AG09309 (cell line): ENCODE measurements at places on chromosomes 3 and 15.

DNA sequence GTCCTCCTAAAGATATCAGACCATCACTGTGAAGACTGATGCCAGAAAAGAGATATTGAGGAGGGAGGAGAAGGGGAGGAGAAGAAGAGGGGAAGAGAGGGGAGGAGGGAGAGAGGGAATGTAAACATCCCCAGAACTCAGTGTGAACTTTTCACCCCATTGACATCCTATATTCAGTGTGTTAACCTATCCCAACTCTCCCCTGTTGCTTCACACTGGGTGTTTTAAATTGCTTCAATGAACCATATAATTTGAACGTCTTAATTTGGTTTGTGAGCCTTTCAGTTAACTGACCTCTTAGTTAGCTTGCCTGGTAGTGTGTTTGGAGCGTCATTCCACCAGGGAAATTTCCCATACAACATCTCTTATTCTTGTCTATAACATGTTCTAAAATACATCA, 29.8 kb upstream of the PTPRG start:
- DNase-seq, result no peak

DNA sequence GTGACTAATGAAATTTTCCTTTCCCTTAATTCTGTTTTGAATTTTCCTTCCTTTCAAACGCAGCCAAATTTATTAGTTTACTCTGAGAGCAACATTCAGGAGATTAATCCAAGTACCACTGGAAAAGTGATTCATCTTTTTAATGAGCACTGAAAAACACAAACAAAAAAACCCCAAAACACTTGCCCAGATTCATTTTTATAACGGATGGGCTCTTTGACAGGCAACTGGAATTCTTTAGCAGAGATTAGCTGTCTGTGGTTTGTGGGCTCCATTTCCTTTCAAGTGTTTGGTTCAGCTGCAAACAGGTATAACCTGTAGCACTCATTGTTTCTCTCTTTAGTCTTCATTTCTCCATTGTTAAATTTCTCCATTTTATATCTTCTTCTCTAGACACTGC, 3.1 kb upstream of the POLR2M start:
- DNase-seq, result no peak

DNA sequence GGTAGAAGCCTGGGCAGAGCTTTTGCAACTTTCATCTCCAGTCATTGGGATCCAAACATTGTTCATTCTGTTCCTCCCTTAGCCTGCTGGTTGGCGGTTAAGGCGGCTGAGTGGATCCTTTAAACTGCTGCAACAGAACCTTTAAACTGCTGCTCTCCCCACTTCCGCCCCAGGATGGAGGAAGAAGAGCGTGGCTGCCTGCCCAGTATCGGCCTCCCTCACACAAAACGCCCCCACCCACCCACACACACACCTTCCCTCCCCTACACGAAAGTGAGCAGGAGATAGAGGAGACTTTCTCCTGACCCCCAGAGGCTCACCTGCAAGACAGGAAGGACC, 460 bp upstream of the ZMAT3 start:
- DNase-seq, result no peak

GRCh38 chr3:146511402-146512134, 32.8 kb downstream of the PLSCR1 start:
- no peak for DNase-seq

DNA sequence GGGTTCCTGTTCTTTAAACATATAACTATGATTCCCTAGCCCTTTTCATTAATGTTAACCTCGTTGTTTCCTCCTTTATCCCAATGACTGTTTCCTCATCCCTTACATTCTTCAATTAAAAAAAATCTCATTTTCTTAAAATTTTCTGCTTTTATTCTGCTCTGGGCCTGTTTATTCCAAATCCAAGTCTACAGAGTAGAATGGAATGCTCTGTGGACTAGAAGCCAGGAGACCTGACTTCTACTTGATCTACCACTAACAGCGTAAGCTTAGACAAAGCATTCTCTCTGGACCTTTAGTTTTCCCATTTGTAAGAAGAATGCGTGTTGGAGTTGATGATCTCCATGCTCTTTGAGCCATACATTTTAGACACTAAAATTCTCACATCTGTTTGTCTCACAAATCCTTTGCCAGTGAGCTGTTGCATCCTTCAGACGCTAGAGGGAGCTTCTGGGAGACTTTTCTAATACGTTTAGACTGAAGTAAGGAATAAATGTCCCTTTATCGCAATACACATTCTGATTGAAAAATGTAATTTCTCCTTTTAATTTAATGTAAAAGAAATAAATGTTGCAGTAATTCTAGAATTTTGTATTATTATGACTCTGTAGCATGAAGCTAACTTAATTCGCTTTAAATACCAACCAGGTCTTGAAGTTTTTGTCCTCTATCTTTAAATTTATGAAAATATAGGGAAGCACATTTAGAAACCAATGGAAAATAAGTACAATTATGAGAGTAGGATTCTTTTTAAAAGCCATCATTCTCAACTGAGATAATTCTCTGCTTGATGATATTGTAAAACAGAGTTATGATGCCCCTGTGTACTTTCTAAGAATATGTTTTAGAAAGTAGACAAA, 21.7 kb upstream of the GMNC start:
- peak; percentile 28 for DNase-seq

- no peak for DNase-seq
Measured at GRCh38 chr15:97071668-97072067, 741.2 kb downstream of the NR2F2 start.

DNA sequence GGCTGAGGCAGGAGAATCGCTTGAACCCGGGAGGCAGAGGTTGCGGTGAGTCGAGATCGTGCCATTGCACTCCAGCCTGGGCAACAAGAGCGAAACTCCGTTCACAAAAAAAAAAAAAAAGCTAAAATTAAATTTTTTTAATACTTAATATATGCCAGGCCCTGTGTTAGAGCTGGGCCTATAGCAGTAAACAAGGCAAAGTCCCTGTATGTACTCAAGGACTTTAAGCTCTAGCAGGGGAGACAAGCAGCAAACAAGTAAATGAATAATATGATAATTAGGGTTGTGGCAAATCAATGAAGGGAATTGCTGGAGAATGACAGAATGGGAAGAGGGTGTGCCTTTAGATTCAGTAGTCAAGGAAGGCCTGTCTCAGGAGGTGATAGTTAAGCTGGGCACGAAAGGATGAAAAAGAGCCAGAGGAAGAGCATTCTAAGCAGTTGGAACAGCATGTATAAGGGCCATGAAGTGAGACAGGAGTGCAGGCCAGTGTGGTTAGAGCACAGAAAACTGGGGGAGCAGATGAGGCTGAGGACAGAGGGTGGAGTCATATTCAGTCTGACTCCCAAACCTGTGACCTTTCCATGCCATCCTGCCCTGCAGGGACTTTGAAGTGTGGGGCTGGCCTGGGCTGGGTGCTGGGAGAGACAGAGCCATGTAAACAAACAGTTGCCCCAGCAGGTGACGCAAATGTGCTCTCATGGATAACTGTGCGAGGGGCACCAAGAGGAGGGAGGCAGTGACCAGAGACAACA, 6.6 kb upstream of the RAF1 start:
- DNase-seq, result no peak

DNA sequence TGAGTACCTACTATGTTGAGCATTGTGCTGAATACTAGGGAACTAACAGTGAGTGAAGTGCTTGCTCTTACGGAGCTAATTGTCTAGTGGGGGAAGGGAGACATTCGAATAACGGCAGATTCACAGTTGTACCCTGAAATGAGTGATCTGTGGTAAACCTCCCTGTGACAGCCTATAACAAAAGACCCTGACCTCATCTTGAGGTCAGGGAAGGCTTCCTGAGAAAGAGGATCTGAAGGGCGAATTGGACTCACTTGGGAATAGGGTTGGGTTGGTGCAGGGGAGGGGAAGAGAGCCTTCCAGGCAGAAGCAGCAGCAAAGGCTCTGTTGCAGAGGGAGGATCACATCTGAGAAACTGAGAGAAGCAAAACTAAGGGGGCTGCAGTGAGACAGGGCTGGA, 13.2 kb downstream of the HPS3 start:
- no peak for DNase-seq

GRCh38 chr3:160395297-160395696, 3.7 kb downstream of the IFT80 start:
- DNase-seq, result peak; percentile 58

GRCh38 chr15:41258750-41259471, 27.8 kb downstream of the CHP1 start:
- DNase-seq, result peak; percentile 10
